ENCODE measurements at places on chromosomes 12 and 14.

- ATAC-seq = no peak
Measured at GRCh38 chr14:21123429-21123828, 22.6 kb downstream of the TMEM253 start.

GRCh38 chr12:45402288-45402687, 186.4 kb downstream of the ANO6 start:
- no peak for ATAC-seq

DNA sequence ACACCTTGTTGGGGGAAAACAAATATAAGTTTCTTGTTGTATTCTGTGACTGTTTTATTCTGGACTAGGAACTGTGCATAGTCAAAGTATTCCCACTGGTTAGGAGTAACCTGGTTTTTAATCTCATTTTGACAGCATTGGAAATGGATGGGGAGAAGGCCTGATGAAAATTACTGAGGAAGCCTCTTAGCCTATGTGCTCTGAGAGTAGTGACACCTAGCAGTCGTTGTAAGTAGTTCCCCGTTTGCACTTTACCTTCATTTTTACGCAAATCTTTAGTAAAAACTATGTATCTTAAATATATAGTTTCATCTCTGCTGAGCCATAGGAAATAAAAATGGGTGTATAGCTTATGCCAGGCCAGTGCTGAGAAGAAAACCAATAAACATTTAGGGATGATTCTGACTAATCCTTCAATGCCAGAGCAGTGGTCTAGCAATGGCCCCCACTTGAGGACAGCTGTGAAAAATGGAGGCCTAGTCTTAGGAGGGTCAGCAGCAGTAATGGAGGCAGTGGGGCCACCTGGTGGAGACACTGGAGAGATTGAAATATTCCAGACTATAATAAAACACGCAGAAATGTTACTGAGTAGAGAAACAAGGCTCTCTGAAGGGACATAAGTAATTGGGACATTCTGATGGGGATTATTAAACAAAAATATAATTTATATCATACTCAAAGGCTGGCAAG, 133.2 kb upstream of the NOVA1 start:
- ATAC-seq = no peak

- ATAC-seq = no peak
Measured at GRCh38 chr12:3165078-3165980, 88.2 kb downstream of the TSPAN9 start.

- ATAC-seq = no peak
Measured at GRCh38 chr12:88299567-88300101, 157.5 kb downstream of the TMTC3 start.

GRCh38 chr12:15423629-15424028, 101.3 kb downstream of the PTPRO start:
- no peak for ATAC-seq

- no peak for ATAC-seq
Measured at GRCh38 chr14:61839507-61839906, 77.3 kb downstream of the SNAPC1 start.

DNA sequence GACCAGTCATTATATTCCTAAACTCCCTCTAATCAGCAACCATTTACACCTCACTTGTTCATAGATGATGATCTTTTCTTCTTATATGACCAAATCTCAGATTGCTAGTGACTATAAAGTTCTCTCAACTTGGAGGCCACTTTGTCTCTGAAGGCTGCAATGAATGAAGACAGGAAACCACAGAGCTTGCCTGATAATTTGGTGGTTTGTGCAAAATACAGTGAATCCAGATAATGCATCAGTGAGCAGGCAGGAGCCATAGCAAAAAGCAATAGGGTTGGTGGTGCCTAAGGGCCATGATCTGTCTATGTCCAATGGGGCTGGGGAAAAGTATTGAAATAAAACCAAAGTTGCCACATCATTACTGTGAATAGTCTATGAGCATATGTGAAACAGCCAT, 123.8 kb upstream of the LRFN5 start:
- ATAC-seq = no peak

- no peak for ATAC-seq
Measured at GRCh38 chr12:26197832-26198231, 2.5 kb downstream of the SSPN start.

- ATAC-seq = no peak
Measured at GRCh38 chr14:63747846-63748245, 20.0 kb upstream of the SGPP1 start.

DNA sequence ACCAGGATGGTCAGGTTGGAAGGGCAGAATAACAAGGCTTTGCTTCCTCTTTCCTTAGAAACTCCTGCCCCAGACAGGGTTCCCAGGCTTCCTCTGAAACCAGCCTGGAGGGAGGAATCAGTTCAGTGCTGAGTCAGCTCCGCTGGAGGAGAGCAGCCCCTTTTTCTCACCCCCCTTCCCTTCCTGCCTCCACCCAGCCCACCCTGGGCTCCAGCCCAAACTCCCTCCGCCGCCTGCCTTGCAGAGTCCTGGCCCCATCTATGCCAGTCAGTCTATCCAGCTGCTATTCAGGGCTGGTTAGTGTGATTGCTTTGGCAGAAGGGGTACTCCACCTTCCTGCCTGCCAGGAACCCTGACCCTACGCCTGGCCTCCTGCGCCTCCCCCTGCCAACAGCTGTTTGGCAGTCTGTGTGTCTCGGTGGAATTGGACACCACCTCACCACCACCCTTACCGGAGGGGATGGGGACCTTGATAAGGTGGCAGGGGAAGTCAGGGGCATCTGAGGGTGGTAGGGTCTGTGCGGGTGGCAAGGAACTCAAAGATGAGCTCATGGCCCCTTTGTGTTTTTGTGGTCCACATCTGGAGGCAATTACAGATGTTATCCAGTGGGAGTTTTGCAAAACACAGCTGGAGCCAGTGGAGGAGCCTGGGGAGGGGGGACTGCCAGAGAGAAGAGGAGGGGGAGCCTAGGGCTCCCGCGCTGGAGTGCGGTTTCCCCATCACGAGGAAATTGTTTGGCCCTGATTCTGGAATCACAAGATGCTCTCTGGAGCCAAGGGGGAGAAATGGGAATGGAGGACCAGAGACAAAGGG, 12.2 kb downstream of the MMP14 start:
- ATAC-seq = peak; percentile 71

GRCh38 chr14:94389731-94390371, 1.4 kb upstream of the SERPINA1 start:
- ATAC-seq = no peak

GRCh38 chr12:57368349-57369095, 62.3 kb downstream of the R3HDM2 start:
- ATAC-seq = no peak

DNA sequence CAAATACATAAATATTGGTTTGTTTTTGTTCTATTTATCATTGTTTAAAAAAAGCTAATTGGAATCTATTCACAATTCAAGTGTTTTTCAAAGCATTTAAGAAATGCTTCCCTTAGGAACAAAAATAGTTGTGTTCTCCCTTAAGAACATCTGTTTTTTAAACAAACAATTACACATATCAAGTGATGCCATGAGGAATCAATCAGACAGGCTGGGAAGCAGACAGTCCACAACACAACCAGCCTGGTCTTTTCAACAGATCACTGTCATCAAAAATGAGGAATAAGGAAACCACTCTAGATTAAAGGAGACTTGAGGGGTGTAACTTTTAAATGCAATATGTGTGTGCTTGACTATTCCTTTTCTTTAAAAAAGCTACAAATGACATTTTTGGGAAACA, 25.5 kb downstream of the GALC start:
- ATAC-seq = no peak

DNA sequence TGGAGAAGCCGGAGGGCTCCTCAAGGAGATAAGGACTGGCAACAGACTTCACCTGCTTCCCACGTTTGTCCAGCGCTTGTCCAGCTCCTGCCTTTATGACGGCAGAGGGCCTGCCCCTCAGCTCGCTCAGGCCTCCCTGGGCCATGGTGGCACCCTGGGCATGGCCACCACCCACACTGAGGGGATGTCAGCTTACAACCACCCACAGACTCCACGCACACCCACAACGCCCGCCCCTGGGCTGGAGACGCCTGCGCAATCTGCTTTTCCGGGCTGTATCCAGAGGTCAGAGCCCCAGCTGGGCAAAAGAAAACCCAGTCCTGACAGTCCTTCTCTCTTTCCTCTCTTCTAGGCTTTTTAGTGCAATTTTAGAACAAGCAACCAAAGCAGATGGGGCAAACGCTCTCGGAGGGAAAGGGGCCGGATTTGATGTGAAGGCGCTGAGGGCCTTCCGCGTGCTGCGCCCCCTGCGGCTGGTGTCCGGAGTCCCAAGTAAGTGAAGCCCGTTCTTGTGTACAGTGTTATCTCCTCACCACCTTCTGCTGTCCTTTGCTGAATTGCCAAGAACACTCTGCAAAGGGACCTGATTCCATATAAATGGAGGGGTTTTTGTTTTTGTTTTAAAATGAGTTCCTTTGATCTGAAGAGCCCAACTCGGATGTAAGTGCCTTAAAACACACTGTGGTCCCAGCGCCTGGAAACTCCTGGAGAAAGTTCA, 337.4 kb upstream of the FKBP4 start:
- ATAC-seq = no peak

- ATAC-seq = no peak
Measured at GRCh38 chr14:48735607-48736006, 850.6 kb downstream of the RPS29 start.

Data from gastroesophageal sphincter (tissue), 4 donors.